Testis (tissue), 5 donors: ENCODE measurements at places on chromosomes 3 and 15.

DNA sequence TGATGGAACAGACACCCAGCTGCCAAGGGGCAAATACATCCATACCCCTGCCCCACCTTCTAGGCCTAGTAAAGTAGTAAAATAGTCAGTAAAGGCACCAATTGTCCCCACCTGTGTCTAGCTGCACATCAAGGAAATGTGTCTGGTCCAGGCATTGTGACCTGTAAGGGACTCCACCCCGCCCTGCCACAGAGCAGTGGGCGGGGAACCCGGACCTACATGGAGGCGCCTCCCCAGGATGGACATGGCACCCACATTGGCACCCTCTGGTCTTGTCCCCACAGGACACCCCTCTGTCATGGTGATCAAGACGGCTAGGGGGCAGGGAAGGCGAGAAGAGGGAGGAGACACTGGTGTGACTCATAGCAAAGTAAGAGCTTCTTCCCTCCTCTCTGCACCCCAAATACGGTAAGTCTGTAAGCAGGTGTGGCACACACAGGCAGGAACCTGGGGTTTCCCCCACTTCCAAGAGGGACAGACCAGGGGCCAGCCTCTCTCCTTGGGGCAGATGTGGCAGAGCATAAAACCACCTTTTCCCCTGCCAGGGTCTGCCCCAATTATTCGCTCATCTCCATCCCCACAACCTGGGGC, 13.5 kb upstream of the LINGO1 start:
- H3K4me1 ChIP-seq = no peaks in the 10 kb centered on the region
- H3K27ac ChIP-seq = no peak overlapping the region
- H3K36me3 ChIP-seq = no peaks in the 10 kb centered on the region
- DNase-seq = no peak

- H3K36me3 ChIP-seq = no peaks in the 10 kb centered on the region
- H3K4me1 ChIP-seq = no peaks in the 10 kb centered on the region
- DNase-seq = no peak
- H3K4me3 ChIP-seq = no peak overlapping the region
- H3K27ac ChIP-seq = no peak overlapping the region
Observed at GRCh38 chr3:1661839-1662238, 436.8 kb upstream of the CNTN4 start.

DNA sequence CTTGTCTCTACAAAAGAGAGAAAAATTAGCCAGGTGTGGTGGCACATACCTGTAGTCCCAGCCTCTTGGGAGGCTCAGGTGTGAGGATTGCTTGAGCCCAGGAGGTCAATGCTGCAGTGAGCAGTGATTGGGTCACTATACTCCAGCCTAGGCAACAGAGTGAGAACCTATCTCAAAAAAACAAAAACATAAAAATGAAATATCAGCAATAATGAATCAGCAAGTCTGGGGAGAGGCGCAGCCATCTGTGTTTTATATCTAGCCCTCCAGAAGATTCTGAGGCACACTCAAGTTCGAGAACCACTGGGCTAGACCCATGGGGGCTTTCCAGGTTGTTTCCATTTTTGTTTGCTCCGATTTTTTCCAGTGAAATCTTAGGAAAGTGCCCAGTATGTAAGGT, 88.1 kb upstream of the BCL6 start:
- H3K36me3 ChIP-seq = no peaks in the 10 kb centered on the region
- H3K27ac ChIP-seq = no peak overlapping the region
- DNase-seq = no peak
- H3K27me3 ChIP-seq = no peaks in the 10 kb centered on the region
- H3K4me3 ChIP-seq = no peak overlapping the region
- H3K4me1 ChIP-seq = no peaks in the 10 kb centered on the region

DNA sequence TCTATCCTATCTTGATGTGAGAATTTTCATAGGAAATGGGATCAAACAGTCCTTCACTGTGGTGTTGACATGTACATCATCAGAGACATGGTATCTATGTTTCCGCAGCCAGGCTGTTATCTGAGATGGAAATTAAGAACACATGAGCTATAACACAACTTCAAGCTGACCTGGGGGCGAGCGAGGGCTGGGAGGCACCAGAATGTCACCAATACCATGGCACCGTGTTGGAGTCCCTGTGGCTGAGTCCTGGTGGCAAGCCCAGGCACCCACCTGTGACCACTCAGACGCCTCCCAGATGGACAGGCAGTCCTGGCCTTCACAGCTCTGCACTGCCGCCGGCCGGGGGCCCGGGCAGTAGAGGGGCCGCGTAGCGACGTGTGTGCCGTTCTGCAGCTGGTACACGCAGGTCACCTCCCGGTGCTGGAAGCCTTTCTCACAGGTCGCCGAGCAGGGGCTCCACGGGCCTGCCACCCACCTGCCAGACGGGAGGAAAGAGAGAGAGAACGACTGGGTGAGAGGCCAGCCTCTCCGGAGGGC, 263.9 kb upstream of the LYSMD4 start:
- no peak for DNase-seq
- H3K4me1 ChIP-seq = no peaks in the 10 kb centered on the region
- no peaks in the 10 kb centered on the region for H3K27me3 ChIP-seq
- H3K4me3 ChIP-seq = no peak overlapping the region

- H3K4me1 ChIP-seq = no peaks in the 10 kb centered on the region
- no peaks in the 10 kb centered on the region for H3K36me3 ChIP-seq
- no peaks in the 10 kb centered on the region for H3K27me3 ChIP-seq
- no peak overlapping the region for H3K4me3 ChIP-seq
- no peak for DNase-seq
Observed at GRCh38 chr3:104961851-104962250, 404.9 kb upstream of the ALCAM start.
